Right cardiac atrium (tissue), 5 donors: ENCODE measurements at places on chromosomes 11 and 22.

GRCh38 chr22:42217019-42217751, 53.3 kb downstream of the TCF20 start:
- DNase-seq = no peak

GRCh38 chr11:61768376-61769076, 16.1 kb downstream of the MYRF start:
- no peak for DNase-seq

- DNase-seq = no peak
Observed at GRCh38 chr22:26289611-26290101, 120.4 kb downstream of the SEZ6L start.

GRCh38 chr11:96331699-96332116, 11.3 kb downstream of the MAML2 start:
- DNase-seq = peak; percentile 53

DNA sequence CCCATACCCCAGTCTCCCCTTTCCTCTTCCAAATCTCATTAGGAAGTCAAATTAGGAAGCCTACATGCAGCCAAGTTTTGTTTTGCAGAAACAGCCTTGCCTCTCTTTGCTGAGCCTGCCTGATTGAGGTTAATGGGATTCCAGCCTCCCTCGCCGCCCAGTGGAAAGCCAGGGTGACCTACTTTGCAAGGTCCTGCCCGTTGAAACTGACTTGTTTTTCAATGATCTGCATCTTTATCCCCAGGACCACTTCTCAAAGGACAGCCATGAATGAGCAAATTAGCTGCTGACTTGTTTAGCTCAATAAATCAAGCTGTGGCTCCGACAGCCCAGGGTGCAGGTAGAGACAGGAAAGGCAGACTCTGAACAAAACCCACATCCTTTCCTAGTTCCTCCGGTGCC, 110.4 kb downstream of the RRAS2 start:
- peak; percentile 69 for DNase-seq

GRCh38 chr22:46060292-46061123, 83.5 kb upstream of the WNT7B start:
- DNase-seq = no peak

DNA sequence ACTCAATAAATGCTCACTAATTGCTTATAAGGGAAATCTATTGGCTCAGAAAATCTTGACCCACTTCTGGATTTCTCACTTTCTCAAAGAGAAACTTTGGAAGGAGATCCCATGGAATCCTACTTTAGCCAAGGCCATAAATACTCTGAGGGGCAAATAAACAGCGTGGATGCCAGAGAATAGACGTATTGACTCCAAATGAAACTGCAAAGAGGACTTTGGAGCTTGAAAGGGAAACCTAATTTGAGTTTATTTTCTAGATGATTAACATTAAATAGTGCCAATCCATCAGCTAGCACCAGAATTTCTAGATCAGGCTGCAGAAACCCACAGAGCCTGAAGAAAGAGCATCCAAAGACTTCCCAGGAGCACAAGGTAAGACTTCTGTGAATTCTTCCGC, at the start of gene MS4A18:
MS4A18 (plus strand) TSS at position 301 of the 400 bp plus-strand sequence.
- DNase-seq = no peak

GRCh38 chr11:35412285-35412684, 7.1 kb downstream of the SLC1A2 start:
- DNase-seq = no peak

GRCh38 chr22:38056969-38057891, at the start of gene PICK1:
PICK1 (plus strand) TSS chr22:38057404; CDS start chr22:38057810, 406 bp downstream.
- peak; percentile 94 for DNase-seq

- no peak for DNase-seq
Observed at GRCh38 chr11:96704847-96705246, 315.0 kb downstream of the JRKL start.

DNA sequence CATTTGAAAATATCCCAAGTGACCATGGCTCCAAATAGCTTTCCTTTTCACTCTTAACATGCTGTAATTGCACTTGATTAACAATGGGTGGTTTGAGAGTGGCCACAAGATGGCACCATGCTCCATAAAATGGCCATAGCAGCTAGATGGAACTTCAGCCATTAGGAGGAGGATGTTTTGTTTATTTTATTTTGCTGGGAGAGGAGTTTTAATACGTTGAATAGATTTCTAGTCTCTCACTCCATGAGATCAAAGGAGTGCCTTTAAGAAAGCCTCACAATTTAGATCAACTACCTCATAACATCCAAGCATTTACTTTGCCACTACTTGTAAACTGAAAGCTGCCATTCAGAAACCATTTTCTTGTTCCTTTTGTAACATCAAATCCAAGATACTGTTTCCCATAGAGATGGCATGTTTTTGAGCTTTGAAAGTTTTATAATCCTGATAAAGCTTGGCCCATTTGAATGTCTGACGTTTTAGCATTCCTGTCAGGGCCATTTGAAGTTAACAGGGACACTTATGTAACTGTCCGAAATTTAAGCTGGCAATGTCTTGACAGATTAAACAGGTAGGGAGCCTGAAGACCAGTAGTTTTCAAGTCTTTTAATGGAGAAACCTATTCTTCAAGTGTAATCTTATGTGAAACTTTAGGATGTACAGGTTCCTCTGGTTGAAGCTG, 4.7 kb downstream of the FEN1 start:
- DNase-seq = peak; percentile 83

- no peak for DNase-seq
Observed at GRCh38 chr11:133506023-133506422, 26.3 kb downstream of the OPCML start.

DNA sequence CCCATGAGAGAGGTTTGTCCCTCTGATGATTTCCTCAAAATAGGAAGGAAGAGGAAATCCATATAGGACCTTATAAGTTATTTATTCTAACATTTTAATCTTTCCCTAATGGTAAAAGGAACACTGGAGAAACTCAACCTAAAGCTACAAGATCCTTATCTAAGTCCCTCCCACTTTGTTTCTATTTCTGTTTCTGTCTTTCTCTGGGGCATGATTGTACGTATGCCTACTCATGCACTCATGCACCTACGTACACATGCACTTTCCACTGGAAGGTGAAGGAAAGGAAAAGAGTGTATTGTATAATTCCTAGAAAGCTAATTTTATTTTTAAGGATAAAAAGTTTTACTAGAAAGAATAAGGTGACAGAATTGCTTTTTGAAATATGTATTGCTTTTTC, 125.0 kb downstream of the RAB38 start:
- DNase-seq = no peak

DNA sequence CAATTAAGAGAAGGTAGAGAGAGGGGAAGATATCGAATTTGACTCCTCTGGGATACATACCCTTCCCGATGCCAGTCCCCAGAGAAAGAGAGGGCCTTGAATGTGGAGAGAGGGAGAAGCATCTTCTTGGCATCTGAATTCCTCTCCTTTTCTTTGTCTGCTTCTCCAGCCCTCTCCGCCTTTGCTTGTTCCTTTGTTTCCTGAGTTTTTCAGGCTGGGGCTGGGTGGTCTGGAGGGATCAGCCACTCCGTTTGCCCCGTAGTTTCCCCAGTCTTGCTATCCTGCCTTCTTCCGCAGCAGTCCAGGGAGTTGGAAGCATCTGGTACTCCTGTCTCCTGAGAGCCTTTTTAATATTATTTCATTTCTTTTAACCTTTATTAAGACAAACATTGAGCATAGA, 107.1 kb upstream of the CADM1 start:
- DNase-seq = no peak

DNA sequence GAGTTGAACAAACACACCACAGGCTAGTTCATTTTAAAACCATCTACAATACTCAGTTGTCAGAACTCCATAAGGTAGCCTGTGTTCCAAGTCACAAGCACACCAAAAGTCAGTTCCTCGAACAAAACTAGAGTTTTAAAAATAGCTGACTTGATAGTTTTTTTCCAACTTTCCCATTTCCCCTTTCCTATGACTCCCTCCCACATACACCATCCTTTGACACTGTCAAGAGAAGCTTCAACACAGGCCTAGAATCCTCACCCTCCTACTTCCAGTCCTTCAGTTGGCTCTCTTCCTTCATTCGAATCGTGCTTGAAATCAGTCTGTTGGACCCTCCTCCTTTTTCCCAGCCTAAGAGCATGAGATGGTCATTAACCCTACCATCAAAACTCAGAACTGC, 105.7 kb upstream of the AKIP1 start:
- no peak for DNase-seq

GRCh38 chr11:122733318-122733717, 77.8 kb downstream of the UBASH3B start:
- peak; percentile 72 for DNase-seq

GRCh38 chr11:66728038-66728692, 851 bp downstream of the SPTBN2 start:
- DNase-seq = peak; percentile 53

DNA sequence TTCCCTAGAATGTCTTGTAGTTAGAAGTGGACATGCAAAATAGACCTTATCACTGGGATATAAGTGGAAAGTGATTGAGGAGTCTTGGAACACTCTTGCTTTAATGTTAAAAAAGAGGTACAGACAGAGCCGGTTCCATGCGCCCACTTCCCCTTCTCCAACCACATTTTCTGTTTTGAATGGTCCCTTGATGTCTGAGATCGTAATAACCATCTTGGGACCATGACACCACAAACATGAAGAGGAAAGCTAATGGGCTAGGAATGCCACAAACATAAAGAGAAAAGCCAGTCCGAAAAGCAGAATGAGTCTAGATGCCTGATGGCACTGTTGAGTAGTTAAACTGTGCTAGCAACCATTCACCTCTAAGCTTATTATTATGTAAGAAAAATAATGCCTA, 54.8 kb upstream of the SPON1 start:
- no peak for DNase-seq

- no peak for DNase-seq
Observed at GRCh38 chr22:18068381-18068988, 9.3 kb upstream of the PEX26 start.

GRCh38 chr22:45064313-45065278, 54.8 kb upstream of the PHF21B start:
- no peak for DNase-seq

DNA sequence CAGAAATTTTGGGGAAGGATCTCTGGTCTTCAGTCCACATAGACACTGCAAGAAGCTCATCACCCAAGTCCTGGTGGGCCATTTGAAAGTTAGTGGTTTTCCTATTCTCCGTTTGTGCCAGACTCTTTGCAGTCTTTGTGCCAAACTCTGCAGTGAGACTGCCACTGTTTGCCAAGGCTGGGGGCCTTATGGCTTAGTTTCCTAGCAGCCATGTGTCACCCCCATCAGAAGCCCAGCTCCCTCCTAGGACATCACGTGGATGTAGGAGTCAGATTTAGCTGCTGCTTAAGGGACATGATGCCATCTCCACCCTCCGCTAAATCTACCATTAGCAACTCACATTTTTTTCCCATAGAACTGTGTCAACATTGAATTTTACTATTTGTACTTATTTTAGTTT, 220.0 kb downstream of the C11orf91 start:
- DNase-seq = no peak

- DNase-seq = no peak
Observed at GRCh38 chr11:123799438-123799837, 6.7 kb downstream of the OR6M1 start.

DNA sequence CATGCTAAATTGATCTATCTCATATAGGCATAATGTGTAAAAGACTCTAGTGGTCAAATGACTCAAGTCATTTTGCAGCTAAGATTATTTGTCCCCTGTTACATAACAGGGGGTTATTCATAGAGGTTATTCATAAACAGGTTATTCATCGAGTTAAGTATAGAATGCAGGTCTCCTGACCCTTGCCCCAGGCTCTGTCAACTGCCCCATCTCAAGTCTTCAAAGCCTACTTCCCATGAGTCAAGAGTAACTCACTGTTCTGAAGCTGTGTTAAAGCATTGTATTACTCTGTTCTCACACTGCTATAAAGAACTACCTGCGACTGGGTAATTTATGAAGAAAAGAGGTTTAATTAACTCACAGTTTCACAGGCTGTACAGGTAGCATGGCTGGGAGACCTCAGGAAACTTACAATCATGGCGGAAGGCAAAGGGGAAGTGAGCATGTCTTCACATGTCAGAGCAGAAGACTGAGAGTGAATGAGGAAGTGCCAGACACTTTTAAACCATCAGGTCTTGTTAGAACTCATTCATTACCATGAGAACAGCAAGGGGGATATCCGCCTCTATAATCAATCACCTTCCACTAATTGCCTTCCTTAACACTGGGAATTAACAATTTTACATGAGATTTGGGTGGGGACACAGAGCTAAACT, 226.2 kb upstream of the BLID start:
- DNase-seq = no peak

DNA sequence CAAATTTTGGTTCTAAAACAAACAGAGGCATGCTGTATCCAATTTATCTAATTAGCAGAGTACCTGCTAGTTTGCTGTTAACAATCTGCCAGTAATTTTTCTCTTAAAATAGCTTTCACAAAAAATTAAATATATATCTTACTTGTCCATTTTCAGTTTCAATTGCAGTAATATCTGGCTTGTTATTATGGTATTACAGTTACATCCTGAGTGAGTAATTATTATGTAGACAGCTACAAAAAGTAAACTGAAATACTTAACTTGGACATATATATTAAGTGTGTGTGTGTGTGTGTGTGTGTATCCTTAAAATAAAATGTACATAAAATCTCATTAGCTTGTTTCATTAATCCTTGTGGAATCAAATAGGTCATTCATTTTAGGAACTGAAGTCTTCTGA, 148.7 kb downstream of the LUZP2 start:
- no peak for DNase-seq

GRCh38 chr22:37609240-37610152, 862 bp downstream of the GGA1 start:
- DNase-seq = no peak

- DNase-seq = no peak
Observed at GRCh38 chr11:130197386-130198035, 37.9 kb downstream of the ST14 start.

DNA sequence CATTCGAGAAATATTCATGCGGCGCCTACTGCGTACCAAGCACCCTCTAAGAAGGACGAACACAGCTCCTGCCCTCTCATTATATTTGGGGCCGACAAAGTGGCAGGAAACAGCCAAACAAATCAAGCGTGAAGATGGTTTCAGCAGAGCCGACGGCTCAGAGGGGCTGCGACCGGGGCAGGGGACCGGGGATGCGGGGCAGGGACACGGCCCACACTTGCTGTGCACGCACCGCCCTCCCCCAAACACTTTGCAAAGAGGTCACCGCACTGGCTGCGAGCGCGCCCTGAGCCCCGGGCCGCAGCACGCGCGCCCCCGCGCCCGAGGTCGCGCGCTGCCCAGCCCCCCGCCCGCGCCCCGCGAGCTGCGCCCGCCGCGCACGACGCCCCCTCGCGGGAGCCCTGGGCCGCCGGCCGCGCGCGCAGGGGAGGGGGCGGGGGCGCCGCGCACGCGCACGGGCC, 255 bp upstream of the SYNGR1 start:
- peak; percentile 82 for DNase-seq

DNA sequence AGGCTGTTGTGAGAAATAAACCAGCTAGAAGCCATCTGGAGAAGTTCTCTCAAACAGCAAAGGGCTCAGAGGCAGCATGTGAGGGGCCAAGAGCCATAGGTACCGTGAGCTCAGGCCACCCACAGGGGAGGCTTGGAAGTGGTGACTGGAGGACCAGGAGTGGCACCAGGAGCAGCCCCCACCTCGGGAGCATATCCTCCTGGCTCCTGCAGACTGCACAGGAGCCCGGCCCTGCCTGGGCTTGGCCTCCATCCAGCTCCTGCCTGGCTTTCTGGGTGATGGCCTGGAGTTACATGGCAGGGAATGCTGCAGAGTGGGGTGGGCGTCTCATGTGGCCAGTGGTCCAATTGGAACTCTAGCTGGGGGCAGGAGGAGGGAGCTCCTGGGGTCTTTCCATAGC, 4.2 kb upstream of the MPPED1 start:
- DNase-seq = no peak

- DNase-seq = peak; percentile 63
Observed at GRCh38 chr11:12066799-12067508, 43.4 kb upstream of the MICAL2 start.
